ENCODE measurements at places on chromosomes 2 and 18.

- no peak for DNase-seq
Measured at GRCh38 chr2:96930351-96931010, 55.9 kb downstream of the FAM178B start.

- no peak for DNase-seq
Measured at GRCh38 chr2:7609974-7610373, 692.8 kb downstream of the RNF144A start.

GRCh38 chr2:172823261-172823850 is 87.7 kb downstream of the RAPGEF4 start:
- no peak for DNase-seq

DNA sequence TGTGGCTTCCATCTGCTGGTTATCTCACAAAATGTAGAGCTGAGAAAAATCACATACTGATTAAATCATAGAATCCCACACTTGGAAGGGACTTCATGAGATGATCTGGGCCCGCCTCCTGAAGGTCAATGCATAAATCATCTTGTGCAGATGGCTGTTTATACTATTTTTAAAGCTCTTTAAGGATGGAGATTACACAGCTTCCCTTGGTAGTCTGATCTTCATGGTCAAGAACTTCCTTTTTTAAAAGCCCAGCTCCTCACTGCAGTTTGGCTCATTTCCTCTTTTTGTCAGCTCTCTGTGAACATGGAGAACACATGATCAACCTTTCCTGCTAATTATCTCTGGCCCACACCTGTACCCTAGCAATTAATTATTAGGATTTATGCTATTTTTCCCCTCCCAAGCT is 25.9 kb downstream of the GCG start:
- DNase-seq: no peak

DNA sequence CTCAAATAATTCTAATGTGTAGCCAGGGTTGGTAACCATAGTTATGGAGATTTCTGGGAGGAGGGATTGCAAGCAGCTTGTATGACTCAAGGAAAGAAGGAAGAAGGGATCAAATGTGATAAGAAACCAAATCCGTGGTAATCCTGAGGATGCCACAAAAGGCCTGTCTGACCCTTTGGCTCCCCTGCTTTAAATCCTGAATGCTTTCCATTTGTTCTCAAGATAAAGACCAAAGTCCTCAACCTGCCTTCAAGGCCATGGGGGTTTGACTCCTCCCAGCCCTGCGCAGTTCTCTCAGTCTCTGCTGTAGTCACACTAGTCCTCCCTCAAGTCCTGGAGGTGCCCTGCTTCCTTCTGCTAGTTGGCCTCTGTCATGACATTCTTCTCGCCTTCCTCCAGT is 74.0 kb downstream of the SUMO1 start:
- no peak for DNase-seq

All from stimulated activated CD4-positive, alpha-beta T cell treated with anti-CD3 and anti-CD28 coated beads, Interleukin-12 subunit alpha, Interleukin-12 subunit beta, amount 100 ng/mL, for 4 hours (primary cell).